ENCODE measurements at places on chromosomes 12 and 14. TPM values are rescaled to one million over a fixed set of nuclear protein-coding genes. Genes with fewer than 3 reads are reported as not detected.

PTPRO gene
- not detected for total RNA-seq

NINJ2 gene
- total RNA-seq = 0.66 TPM

AKAP5 gene
- total RNA-seq = 0.53 TPM

ASCL1 gene
- not detected for total RNA-seq

HOXC4 gene
- total RNA-seq = not detected

DNA sequence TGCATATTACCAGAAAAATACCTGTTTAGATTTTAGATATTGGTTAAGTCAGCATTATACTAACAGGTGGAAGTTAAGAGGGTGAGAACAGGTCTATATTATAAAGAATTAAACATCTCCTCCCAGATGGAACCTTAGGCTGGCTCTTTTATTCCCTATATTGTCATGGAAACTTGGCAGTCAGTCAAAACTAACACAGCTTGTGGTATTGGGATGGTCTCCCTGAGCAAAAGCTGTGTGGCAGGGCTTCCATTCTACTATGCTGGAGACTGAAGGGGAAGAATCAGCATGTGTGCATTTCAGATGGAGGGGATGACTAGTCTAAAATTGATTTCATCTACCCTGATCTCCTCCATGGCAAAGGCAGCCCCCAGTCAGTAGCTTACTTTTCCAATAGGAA lies 66.7 kb downstream of the SMOC1 start:
- no peak for DNase-seq

DNA sequence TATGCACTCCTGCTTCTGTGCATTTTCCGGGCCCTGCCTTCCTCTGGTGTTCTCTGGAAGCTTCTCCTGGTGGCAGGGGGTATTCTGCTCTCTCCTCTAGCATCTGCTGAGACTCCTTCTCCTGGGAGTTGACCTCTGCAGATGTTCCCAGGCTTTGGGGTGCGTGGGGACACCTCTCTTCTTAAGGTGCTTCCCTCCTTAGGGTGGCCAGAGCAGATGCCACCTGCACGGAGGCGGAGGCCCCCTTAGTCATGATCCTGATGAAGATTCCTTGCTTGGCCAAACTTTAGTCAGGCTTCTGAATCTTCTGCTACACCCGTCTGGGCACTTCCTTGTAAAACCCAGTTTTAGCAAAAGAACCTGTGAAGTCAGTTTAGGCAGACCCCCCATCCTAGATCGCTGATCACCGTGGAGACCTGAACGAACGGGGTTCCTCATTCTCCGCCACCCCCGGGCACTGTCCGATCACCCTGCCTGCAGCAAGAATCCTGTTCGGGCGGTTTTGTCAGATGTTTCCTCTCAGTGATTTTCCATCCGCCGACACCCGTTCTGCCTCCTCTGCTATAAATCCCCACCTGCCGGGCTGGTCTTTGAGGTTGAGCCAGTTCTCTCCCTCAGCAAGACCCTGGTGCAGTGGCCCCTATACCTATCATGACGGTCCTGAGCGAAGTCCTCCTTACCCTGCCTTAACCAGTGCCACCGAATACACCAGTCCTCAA lies 111.9 kb downstream of the CALM1 start:
- DNase-seq = no peak

- no peak for DNase-seq
Measured at GRCh38 chr14:68986225-68986624, 7.1 kb upstream of the ACTN1 start.

DNA sequence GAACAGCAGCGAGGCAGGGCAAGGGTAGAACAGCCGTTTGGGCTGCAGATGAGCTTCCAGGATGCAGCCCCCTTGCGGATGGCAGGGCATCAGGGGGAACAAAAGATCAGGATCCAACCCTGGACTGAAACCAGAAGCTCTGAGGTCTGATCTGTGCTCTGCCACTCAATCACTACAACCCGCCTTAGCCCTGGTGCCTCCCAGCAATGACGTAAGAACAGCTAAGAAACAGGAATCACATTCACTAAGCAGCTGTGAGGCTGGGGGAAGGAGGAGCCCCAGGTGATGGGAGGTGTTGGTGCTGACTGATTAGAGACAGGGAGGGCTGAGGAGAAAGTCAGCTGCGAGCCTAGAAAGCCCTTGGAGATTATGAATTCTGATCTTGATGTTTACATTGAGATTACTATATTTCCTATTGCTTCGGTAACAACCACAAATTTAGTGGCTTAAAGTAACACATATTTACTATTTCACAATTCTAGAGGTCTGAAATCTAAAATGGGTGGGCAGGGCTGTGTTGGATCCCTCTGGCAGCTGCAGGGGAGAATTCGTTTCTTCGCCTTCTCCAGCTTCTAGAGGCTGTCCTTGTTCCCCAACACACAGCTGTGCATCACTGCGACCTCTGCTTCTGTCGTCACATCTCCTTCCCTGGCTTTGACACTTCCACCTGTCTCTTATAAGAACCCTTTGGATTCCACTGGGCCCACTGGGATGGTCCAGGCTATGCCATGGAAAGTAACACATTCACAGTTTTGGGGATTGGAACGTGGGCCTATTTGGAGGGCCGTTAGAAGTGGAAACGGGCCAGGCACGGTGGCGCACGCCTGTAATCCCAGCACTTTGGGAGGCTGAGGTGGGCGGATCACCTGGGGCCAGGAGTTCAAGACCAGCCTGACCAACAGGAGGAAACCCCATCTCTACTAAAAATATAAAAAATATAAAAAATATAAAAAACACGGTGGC lies 6.1 kb upstream of the CD9 start:
- DNase-seq = no peak

GRCh38 chr12:15854916-15855315 lies 27.3 kb upstream of the STRAP start:
- no peak for DNase-seq

- no peak for DNase-seq
Measured at GRCh38 chr14:93056840-93057585, 58.7 kb downstream of the ITPK1 start.

- no peak for DNase-seq
Measured at GRCh38 chr14:76901171-76902055, 75.2 kb downstream of the LRRC74A start.

DNA sequence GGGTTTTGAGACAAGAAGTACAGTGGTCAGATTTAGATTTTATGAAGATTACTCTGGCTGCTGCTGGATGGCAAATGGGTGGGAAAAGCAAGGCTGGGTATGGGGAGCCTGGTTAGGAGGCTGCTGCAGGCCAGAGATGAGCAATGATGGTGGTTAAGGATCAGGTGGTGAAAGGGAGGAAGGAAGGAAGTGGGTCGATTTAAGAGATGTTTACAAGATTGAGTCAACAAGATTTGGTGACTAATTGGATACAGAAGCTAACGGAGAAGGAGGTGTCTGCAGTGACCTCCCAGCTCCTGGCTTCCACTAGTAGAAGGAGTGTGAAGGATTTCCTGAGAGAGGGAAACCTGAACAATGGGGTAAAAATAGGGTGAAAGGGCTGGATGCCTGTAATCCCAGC lies 18.7 kb downstream of the NOS1 start:
- DNase-seq = no peak

GRCh38 chr12:91781114-91781513 lies 364.5 kb downstream of the BTG1 start:
- DNase-seq = no peak

- no peak for DNase-seq
Measured at GRCh38 chr12:90839346-90839745, 115.6 kb downstream of the CCER1 start.

- DNase-seq = no peak
Measured at GRCh38 chr12:55929306-55929791, 1.6 kb upstream of the DGKA start.
